T-cell (primary cell): ENCODE measurements at places on chromosomes 11 and 22. TPM values are rescaled to one million over a fixed set of nuclear protein-coding genes. Genes with fewer than 3 reads are reported as not detected.

KREMEN1 gene
- not detected for total RNA-seq

- no peak for DNase-seq
Observed at GRCh38 chr11:106077609-106078455, at the start of gene AASDHPPT. Gene AASDHPPT (plus strand): TSS chr11:106077662. CDS start chr11:106077711, 49 bp downstream.

- no peak for DNase-seq
Observed at GRCh38 chr22:31753005-31753633, 700 bp upstream of the DEPDC5 start.

SPA17 gene
- total RNA-seq = 0.88 TPM

KRTAP5-2 gene
- not detected for total RNA-seq

OR51F1 gene
- total RNA-seq = not detected

OR51S1 gene
- total RNA-seq = not detected

- no peak for DNase-seq
Observed at GRCh38 chr11:5596607-5597201, at the start of gene TRIM6. Gene TRIM6 (plus strand): TSS chr11:5596637. CDS start chr11:5596898, 261 bp downstream.

GRCh38 chr11:4991060-4991459 is 3.6 kb upstream of the OR51L1 start:
- no peak for DNase-seq

DRAP1 gene
- total RNA-seq = 107 TPM

- no peak for DNase-seq
Observed at GRCh38 chr22:48100685-48101417, 1338.4 kb downstream of the TBC1D22A start.

DNA sequence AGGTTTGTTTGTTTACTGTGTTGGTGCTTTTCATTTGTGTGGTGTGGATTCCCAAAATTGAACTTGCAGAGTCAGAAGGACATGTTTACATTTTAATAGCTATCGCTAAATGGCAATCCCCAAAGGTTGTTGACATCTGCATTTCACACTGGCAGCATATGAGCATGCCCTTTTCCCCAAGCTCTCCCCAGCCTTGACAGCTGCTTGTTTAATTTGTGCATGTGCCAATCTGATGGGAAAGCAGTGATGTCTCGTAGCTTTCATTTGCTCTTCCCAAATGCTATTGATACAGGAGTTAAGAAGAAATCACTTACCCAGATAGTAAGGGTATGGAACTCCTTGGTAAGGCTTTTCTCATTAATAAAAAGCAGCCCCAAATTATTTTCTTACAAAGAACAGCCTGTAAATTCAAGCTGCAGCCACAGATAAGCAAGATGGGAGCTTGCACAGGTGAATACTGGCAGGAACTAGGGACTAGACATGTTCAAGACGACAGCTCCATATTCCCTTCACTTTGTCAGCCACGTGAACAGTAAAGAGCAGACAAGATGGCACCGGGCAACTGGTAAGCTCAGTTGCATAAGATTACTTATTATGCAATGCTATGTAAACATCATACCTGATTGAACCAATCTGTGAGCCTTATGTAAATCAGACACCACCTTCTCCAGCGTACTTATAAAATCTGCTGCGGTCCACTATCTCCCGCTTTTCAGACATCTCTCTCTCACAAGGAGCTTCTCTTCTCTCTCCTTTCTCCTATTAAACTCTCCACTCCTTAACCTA is 87.4 kb downstream of the IGLL5 start:
- DNase-seq = no peak

DNA sequence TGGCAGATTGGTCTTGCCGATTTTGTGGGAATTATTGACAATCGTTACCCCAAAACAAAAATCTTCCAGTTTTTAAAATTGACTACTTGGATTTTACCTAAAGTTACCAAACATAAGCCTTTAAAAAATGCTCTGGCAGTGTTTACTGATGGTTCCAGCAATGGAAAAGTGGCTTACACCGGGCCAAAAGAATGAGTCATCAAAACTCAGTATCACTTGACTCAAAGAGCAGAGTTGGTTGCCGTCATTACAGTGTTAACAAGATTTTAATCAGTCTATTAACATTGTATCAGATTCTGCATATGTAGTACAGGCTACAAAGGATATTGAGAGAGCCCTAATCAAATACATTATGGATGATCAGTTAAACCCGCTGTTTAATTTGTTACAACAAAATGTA is 37.2 kb downstream of the IGLL1 start:
- DNase-seq = no peak

LRP4 gene
- not detected for total RNA-seq

GRM5 gene
- not detected for total RNA-seq

DNA sequence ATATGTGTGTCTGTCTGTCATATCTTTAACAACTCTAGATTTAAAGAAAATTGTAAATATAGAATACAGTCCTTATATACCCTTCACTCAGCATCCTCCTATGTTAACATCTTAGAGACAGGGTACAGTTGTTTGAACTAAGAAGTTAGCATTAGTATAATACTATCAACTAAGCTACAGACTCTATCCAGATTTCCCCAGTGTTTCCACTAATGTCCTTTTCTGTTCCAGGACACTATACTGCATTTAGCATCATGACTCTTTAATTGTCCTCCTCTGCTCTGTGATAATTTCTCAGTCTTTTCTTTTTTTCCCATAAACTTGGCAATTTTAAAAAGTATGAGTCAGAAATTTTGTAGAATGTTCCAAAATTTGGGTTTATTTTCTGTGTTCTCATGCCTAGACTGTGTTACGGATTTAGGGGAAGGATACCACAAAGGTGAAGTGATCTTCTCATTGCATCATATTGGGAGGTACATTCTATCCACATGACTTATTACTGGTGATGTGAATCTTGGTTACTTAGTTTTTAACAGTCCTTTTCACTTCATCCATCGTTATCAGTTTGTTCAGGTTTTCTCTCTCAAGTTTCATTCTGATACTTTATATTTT is 168.4 kb downstream of the SBF2 start:
- DNase-seq = no peak

- no peak for DNase-seq
Observed at GRCh38 chr11:118766035-118766434, 24.9 kb downstream of the DDX6 start.

TMEM80 gene
- total RNA-seq = 21.2 TPM

DNA sequence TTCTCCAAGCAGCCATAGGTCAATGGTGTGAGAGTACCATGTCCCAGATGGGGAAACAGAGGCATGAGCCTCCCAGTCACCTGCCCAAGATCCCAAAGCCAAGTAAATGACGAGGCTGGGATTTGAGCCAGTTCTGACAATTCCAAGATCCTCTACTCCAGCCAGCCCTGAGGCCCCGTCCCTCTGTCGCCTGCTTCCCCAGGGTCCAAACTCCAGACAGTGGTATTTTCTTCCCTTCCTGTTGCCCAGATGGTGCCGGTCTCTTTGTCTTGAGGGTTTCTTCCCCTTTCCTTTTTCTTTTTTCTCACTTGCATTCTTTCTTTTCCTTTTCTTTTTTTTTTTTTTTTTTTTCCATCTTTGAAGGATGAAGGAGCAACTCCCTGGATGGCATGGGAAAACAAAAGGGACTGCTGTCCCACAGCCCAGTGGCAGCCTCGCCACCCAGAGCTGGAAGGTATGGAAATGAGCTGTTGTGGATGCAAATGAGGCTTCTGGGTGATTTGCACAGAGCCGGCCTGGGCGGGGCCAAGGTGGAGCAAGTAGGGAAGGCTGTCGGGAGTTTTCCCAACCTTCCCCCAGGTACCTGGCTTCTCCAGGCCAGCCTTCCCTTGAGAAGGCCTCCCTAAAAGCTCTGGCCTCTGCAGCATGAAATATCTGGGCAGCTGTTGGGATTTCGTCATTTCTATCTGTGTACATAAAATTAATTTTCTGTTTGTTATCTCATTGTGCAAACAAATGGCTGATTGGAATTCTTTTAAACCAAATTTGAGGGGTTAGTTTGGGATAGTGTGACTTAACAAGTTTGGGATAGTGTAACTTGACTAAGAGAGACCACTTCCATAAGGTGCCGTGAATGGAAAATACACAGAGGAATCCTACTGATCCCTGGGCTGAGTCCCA is 146.8 kb downstream of the MN1 start:
- DNase-seq = no peak

- no peak for DNase-seq
Observed at GRCh38 chr11:61059260-61059752, 43.0 kb upstream of the CD5 start.

DNA sequence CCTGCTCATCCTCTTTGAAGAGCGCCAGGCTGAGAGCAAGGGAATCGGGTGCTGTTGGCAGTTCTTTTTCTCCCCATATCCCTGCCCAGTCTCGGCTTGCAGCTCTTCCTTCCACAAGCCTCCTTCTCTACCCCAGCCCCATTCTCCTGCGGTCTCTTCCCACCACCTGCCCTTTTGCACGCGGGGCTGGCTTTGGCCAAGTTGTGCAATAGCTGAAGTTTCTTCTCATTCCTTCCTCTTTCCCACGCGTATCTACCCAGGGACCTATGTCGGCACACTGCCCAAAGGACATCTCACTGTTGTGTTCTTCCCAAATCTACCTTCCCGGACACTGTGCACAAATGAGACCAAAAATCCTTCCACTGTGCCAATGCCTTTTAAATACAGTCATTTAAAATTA is 22.3 kb upstream of the HTR3A start:
- DNase-seq = no peak

CRYBA4 gene
- total RNA-seq = not detected

KRTAP5-7 gene
- not detected for total RNA-seq

CLMP gene
- 0.35 TPM for total RNA-seq

DNA sequence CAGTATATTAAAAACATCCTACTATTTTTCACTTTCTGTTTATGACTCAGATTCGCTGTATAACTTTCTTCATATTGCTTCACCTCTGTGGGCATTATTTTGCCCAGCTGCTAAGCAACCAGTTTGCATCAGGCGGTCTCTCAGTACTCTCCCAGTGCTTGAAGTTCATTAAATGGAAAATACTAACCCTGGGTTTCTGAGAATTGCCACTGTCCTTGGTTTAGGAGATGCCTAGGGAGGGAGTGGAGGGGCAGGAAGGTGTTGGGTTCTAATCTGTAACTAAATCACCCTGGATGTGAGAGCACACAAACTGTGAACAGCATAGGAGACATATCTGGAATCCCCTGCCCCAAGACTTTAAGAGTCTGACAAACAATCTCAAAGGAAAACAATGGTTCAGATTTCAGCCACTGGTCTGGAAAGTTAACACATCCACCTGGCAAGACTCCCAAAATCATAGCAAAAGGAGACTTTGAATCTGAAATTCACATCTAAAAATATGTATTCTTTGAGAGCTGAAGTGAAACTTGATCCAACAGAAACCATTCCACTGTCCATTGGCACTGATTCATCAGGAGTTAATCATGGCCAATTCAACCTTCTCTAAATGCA is 540.0 kb downstream of the SOX6 start:
- DNase-seq = no peak

CEP126 gene
- 1.6 TPM for total RNA-seq

INSC gene
- 0.44 TPM for total RNA-seq

DNA sequence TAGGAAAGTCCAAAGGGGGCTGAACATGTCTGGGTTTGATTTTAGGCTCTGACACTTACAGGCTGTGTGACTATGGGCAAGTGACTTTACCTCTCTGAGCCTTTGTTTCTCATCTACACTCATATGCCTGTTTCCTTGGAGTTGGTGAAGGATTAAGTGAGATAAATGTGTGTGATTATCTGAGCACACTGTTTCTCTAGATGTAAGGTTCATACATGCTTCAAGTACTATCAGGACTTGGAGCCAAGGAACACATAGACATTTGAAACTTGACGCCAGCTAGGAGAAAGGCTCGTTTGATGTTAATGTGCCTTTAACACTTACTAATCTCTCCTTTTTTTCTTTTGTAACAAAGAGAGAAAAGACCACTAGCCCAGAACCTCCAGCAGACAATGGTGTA is 9.7 kb downstream of the CRYBB1 start:
- no peak for DNase-seq

GGT1 gene
- total RNA-seq = 11.8 TPM

DENND6B gene
- 2.1 TPM for total RNA-seq

DNA sequence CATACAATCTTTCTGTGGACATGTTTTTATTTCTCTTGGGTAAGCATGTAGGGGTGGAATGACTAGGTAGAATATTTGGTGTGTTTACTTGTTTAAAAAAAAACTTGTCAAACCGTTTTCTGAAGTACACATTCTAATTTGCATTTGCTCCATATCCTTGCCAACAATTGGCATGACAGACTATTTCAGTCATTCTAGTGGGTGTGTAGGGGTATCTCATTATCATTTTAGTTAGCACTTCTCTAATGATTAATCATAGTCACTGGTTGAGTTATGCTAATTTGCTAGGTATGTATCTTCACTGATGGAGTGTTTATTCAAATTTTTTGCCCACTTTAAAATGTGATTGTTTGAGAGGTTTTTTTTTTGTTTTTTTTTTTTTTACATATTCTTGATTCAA is 64.3 kb downstream of the C11orf65 start:
- no peak for DNase-seq

DNA sequence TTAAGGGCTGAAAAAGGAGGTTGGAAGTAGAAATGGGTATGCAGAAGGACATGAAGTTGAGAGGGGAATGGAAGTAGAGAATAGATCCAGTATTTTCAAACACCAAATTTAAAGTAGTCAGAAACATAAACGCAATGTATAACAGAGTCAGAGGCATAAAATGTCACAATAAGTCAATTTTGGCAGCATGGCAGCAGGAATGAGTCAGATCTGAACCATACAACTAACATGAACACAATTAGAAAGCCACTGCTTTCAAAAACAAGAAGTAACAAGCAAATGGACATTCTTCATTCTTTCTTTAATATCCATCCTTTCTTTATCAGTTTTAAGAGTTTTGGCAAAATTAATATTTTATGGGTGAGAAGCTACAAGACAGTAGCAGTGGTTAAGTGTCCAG is 2.5 kb downstream of the CHORDC1 start:
- DNase-seq = no peak

- no peak for DNase-seq
Observed at GRCh38 chr11:14549891-14550290, 29.7 kb upstream of the PSMA1 start.

- peak; percentile 90 for DNase-seq
Observed at GRCh38 chr11:34357701-34358257, at the start of gene ABTB2. Gene ABTB2 (minus strand): TSS chr11:34358010.

LRRC74B gene
- not detected for total RNA-seq

DNA sequence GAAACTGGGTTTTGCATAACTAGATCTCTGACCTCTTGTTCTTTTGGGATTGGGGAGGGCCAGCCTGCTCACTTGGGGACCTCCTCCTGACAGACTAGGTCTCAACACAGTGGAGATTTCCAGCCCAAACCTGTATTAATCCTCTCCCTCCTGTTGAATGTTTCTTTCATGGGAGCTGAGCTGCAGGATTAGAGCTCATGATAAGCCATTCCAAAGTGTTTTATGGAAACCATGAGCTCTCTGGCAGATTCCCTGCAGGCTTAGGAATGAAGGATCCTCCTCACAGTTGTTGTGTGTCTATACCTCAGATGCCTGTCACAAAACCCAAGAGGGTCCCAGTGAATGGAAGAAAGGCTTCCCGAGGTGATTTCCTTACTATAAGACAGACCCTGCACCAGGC is 248.4 kb upstream of the B3GAT1 start:
- DNase-seq = no peak

GRCh38 chr11:127338380-127339259 is 338.1 kb upstream of the KIRREL3 start:
- DNase-seq = no peak

- DNase-seq = no peak
Observed at GRCh38 chr11:44147751-44148150, 52.3 kb downstream of the EXT2 start.
